ENCODE measurements at places on chromosomes 7 and 10.

GRCh38 chr7:664997-665735, 61.3 kb upstream of the DNAAF5 start:
- DNase-seq, result peak; percentile 75

DNA sequence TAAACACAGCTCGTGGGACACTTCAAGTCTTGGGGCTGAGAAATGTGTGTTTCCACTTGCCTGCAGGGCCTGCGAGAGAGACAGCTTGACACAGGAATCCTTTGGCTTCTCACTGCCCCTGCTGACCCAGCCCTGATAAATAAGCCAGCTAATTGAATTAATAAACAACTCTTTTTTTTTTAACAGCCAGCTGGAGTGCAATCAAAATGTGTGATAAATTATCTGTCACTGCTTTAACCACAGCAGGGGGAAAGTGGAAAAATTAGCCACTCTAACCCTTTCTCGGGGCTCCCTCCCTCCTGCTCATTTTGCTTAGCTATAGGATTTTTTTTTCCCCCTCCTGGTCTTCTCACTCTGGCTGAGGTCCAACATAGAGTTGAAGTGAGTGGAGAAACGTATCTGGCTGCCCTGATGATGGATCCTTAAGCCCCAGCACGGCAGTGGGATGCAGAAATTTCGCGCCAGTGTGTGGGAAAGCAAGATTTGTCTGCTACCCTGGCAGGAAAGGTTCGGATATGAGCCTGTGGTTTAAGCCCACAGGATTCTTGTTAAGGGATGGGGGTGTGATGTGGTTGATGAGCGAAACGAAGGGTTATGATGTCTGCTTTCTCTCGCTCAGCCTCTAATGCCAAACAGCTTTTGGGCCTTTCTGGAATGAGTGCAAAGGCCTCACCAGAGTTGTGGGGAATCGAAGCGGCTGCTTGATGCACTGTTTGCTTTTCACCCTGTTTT, 173.8 kb downstream of the TRIL start:
- DNase-seq, result no peak

GRCh38 chr10:69906425-69906824, 104.7 kb downstream of the COL13A1 start:
- DNase-seq, result no peak

DNA sequence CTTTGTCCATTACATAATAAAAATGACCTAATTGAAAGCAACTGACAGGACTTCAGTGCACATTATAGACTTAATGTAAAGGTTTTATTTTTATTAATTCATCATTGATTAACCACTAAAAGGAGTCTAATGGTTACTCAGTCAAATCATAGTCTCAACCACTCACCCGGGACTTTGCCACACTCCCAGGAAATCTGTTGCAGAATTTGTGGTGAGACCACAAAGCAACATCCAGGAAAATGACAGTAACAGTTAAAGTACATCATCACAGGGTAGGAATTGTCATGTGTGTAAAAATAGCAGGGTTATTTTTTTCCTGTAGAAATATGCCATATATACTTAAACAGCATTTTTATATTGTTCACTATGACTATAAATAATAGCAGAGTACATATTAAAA, 6.3 kb upstream of the HGF start:
- DNase-seq, result no peak

DNA sequence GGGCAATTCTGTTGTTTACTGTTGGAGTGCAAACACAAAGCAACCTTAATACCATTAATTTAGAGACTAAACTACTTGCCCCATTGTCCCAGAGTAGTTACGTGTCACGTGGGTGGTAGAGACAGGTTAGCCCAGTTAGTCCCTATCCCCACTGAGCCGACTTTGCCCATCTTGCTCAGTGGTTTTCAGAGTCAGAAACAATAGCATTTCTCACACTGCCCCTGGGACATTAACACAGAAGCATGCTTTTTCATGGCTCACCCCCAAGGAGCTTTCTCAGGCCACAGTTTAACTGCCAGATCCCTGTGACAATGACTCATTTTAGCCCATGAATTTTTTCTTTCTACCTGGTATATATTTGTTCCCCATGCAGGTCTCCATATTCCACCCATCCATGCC, 271.0 kb downstream of the POU6F2 start:
- DNase-seq, result no peak

DNA sequence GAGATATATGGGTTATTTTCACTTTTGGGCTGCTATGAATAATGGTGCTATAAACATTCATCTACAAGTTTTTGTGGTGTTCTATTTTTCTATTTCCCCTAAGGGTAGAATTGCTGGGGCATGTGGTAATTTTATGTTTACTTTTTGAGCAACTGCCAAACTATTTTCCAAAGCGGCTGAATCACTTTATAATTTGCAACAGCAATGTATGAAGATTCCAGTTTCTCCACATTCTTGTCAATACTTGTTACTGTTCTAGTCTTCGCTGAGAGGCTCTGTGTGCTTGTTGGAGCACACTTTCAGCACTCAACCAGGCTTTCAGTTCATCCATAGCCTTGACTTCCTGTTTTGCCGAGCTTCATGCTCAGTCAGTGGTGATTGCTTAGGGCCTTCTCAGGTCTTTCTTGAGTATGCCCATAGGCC, 39.0 kb downstream of the ADK start:
- no peak for DNase-seq

DNA sequence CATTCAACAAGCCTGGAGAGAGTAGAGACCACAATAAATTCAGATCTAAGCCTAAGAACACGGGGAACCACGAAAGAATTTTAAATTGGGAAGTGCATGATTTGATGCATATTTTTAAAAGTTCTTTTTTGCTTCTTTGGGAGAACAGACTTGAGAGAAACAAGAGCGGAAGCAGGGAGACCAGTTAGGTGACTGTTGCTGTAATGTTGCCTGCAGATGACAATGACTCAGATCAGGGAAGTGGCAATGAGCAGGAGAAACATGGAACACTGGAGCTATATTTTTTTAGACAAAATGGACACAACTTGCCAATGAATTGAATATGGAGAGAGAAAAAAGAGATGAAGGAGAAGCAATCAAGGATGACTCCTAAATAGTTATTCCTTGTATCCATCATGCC, 125.1 kb downstream of the RAPGEF5 start:
- no peak for DNase-seq

DNA sequence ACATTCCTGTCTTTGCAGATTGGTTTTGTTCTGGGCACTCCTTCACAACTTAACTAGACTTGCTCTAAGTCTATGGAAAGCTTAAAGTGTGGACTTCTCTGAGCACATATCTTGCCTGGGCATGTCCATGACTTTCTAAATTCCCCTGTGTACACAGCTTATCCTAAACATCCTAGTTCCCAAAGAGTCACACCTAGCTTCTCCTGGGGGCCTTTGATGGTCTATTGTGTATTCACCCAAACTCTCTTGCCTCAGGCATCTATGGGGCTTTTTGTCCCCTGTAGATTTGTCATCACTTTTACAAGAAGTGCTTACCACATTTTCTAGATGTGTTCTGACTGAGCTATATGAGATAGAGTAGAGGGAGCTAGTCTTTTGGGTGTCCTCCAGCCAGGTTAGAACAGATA, 12.2 kb upstream of the ZNF488 start:
- DNase-seq, result no peak

DNA sequence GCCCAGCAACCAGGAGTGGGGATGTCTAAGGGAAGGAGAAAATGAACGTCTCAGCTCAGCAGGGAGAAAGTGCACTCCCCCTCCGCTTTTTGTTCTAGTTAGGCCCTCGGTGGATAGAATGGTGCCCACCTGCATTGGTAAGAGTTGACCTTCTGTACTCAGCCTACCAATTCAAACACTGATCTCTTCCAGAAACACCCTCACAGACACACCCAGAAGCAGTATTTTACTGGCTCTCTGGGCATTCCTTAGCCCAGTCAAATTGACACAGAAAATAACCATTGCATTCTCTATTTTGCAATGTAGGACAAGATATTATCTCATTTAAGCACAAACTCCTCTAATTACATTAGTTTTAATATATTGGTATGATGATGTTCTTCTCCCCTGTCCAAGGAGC, 106.1 kb upstream of the C7orf33 start:
- no peak for DNase-seq

DNA sequence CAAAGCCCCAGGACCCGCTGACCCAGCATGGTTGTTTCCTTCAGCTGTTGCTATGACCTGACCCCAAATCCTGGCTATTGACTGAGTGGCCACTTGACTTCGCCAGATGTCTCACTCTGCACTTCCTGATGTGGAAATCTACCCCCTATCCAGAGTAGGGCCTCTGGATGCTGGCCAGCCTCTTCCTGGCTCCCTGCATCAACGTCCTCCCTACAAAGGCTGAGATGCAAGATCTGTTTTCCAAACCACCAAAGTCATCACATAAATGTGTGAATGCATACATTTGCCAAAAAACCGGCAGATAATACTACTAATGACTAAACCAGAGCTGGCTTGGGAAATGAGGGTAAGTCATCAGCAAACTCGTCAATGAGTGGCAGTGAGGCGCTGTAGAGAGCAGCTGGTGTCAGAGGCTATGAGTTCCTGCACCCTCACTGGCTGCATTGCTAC, 70.4 kb downstream of the PYROXD2 start:
- peak; percentile 97 for DNase-seq

GRCh38 chr10:63055705-63056104, 77.4 kb upstream of the NRBF2 start:
- DNase-seq, result no peak

DNA sequence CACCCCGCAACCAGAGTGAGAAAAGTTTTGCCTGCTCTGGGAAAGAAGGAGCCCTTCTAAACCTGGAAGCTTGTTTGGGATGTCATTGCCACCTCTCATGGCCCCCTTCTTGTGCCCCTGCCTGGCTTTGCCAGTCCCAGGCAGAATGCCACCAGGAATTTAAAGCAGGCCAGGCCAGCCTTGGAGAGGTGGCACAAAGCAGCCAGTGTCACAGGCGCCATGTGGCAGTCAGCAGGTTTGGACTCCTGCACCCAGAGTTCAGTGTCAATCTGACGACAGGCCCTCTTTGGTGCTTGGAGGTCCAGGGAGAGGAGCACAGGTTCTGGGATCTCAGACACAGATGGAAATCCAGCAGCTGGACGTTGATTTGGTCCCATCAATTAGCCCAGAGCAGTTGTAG, 12.7 kb downstream of the HK1 start:
- DNase-seq, result no peak

DNA sequence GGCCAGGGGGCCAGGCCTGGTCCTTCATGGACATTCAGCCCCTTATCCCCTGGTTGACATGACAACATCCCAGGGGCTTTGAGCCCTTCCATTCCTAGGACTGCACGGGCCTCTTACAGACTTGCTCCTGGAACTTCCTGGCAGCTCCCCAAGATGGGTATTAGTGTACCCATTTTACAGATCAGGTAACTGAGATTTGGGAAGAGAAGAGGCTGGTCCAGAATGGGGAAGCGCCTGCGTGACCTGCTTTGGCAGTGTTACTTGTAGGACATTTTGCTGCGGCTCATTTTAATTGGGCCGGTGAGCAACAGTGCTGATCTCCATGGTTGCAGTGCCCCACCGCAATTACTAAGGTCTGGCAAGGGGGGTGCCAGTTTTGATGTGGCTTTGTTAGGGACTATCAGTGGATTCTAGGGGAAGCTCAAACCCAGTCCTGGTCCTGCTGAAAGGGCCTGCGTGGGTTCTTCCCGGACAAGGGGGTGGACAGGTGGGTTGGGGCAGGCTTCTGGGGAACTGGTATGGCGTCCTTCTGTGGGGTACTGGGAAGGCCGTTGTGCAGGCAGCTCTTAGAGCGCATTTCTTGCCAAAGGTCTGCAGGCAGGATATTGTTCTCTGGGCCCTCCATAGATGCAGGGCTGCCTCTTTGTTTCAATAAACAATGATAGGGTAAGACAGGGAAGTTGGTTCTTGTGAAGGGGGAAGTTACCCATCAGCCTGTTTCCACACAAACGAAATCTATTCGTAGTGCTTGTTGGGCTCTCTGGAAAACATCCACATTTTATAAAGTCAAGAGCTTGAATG, 137.6 kb downstream of the RGS10 start:
- DNase-seq, result no peak

- DNase-seq, result no peak
These were observed 1.2 kb upstream of the ITGB1 start for GRCh38 chr10:32959006-32959920.

DNA sequence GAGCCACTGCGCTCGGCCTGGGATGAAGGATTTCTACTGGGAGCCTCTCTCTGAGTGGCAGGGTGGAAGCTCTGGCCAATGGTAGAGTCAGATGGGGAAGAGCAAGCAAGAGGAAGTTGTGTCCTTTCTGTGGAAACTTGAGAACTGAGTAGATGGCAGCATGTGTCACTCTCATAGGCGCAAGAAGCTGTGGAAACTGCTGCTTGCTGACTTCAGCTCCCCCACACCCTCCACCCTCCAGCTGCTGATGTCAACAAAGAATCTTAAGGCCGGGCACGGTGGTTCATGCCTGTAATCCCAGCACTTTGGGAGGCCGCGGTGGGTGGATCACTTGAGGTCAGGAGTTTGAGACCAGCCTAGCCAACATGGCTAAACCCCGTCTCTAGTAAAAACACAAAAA, 39.8 kb upstream of the SRGN start:
- DNase-seq, result peak; percentile 87

DNA sequence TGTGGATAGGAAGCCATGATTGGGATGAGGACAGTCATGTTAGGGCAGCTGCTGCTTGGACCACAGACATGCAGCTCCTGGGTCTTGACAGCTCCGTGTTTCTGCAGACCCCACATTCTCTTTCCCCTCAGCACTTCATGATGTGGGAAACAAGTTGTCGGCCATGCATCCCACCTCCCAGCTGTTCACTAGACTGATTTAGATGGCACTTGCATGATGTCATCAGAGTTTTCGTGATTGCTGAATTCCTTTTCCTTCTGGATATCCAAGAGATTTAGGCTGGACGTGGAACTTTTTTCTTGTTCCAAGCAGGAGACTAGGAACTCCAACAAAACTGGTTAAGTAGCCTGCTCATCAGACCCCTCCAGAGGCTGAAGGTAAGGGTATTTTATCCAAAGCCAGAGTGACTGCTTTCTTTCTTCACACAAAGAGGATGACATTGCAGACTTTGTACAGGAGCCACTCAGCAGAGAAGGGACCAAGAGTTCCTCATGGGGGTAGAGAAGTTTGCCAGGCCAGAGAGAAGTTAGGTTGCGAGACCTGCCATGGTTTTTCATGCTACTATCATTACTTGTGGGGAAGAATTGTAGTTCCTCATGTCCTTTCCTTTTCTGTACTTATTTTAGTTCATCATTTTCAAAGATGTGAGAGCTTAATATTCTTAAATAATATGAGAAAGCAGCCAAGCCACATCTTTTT, 117.7 kb upstream of the GJD4 start:
- DNase-seq, result no peak

- DNase-seq, result no peak
These were observed 62.4 kb upstream of the MKLN1 start for GRCh38 chr7:131265227-131265626.

GRCh38 chr10:97850446-97850845, 803 bp downstream of the GOLGA7B start:
- no peak for DNase-seq

GRCh38 chr10:17685233-17685840, 41.4 kb downstream of the STAM start:
- DNase-seq, result no peak

DNA sequence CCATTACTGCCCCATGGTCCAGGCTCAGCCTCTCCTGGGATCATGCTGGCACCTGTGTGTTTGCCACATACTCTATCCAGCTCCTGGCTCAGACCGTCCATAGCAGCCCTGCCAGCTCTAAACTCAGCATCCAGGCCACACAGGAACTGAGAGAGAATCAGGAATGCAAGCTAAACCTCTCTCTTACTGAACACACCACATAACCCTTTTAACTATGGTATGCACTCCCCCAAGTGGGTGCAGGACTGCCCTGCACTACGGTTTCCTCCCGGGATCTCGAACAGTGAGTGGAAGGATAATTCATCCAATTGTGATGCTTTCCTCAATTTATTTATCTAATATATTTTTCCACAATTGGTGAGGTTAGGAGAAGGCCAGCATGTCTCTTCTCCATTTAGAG, 17.1 kb upstream of the ZNF800 start:
- DNase-seq, result no peak

Measured in posterior vena cava (tissue), 2 donors.